Progenitor cell of endocrine pancreas (in vitro differentiated cells): ENCODE measurements at places on chromosomes 7 and 10. TPM values are rescaled to one million over a fixed set of nuclear protein-coding genes. Genes with fewer than 3 reads are reported as not detected.

The C7orf57 gene
- not detected in 2 replicates for total RNA-seq

The PNLIPRP3 gene
- not detected in 2 replicates for total RNA-seq

The ZPBP gene
- total RNA-seq, result not detected in 2 replicates

The SLC12A9 gene
- total RNA-seq, result 57.9 and 62.6 TPM in 2 replicates

The PSD gene
- total RNA-seq, result 8.9 and 10.7 TPM in 2 replicates
